Myocyte (in vitro differentiated cells): ENCODE measurements at places on chromosomes 7 and 10. TPM values are rescaled to one million over a fixed set of nuclear protein-coding genes. Genes with fewer than 3 reads are reported as not detected.

Gene EPHA1
- total RNA-seq = not detected in 2 replicates

Gene TET1
- 5.2 and 6.0 TPM in 2 replicates for total RNA-seq

Gene NPFFR1
- not detected in 2 replicates for total RNA-seq

Gene TBC1D12
- total RNA-seq = 16.2 and 17.2 TPM in 2 replicates

Gene TRIM50
- total RNA-seq = not detected in 2 replicates

Gene GARIN1A
- 1.3 and 1.5 TPM in 2 replicates for total RNA-seq

Gene VGF
- total RNA-seq = not detected in 2 replicates

Gene MSMB
- total RNA-seq = not detected in 2 replicates

Gene LAMB1
- total RNA-seq = 105 and 123 TPM in 2 replicates

Gene AGAP4
- total RNA-seq = 4.7 and 4.9 TPM in 2 replicates

Gene RGR
- total RNA-seq = 2.3 and 8.2 TPM in 2 replicates

Gene ALOX5
- total RNA-seq = not detected in 2 replicates

Gene REEP3
- 48.6 and 52.1 TPM in 2 replicates for total RNA-seq
